ENCODE measurements at places on chromosomes 12 and 14. TPM values are rescaled to one million over a fixed set of nuclear protein-coding genes. Genes with fewer than 3 reads are reported as not detected.

The COPZ1 gene
- 227 TPM for polyA plus RNA-seq

The SPTB gene
- 16.2 TPM for polyA plus RNA-seq

The CACNA1C gene
- polyA plus RNA-seq: 7.1 TPM

- DNase-seq: no peak
Measured at GRCh38 chr12:111616177-111616623, 17.1 kb upstream of the ATXN2 start.

DNA sequence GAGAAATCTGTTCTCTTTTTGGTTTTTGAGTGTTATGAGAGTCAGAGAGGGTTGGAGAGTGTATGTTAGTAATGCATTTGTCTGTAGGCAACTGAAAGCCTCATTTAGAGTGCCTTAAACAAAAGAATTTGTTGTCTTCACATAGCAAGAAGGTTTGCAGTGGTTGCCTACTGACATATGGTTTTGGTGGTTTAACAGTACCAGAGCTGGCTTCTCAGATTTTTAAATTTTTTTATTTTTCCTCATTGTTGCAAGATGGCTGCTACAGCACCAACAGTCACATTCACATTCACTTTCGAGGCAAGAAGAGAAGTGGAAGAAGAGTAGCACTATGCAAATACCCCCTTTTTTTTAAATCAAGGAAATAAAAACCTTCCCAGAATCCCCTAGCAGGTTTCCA lies 106.5 kb downstream of the ADCK1 start:
- no peak for DNase-seq

DNA sequence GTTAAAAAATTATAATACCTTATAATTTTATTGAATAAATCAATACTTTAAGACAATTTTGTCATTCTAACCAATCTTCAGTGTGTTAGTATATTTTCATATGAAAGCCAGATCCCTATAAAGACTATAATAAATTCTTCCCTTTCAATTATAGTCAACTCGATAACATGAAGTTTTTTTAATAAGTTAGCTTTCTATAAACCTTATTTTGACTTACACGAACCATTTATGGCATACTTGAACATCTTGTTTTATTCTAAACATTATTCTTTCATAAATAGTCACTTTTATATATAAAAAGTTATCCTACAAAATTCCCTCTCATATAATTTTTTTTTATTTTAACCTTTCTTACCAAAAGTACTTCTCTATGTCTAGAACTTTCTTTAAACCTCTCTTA lies 1002.3 kb downstream of the TMEM121 start:
- DNase-seq: no peak

The SLC39A2 gene
- polyA plus RNA-seq: 2.4 TPM

- DNase-seq: no peak
Measured at GRCh38 chr14:87254331-87254874, 738.6 kb downstream of the GALC start.

The CMA1 gene
- polyA plus RNA-seq: not detected

DNA sequence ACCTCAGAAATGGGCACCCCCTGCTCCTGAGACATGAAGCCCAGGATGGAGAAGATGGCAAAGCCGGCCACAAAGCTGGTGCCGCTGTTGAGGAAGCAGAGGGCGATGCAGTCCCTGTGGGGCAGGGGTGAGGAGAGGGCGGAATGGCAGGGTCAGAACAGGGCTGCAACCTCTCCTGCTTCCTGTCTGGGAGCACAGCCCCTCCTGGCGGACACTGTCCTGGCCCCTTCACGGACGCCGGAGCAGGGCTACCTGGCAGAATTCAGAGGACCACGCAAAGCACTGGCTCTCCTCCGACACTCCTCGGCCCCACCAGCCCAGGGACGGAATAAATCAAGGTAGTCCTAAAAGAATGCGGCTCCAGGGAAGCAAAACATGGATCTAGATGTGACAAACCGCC lies 12.4 kb upstream of the SLC6A12 start:
- no peak for DNase-seq

The TGFB3 gene
- 17.3 TPM for polyA plus RNA-seq

The NTN4 gene
- 82.5 TPM for polyA plus RNA-seq

DNA sequence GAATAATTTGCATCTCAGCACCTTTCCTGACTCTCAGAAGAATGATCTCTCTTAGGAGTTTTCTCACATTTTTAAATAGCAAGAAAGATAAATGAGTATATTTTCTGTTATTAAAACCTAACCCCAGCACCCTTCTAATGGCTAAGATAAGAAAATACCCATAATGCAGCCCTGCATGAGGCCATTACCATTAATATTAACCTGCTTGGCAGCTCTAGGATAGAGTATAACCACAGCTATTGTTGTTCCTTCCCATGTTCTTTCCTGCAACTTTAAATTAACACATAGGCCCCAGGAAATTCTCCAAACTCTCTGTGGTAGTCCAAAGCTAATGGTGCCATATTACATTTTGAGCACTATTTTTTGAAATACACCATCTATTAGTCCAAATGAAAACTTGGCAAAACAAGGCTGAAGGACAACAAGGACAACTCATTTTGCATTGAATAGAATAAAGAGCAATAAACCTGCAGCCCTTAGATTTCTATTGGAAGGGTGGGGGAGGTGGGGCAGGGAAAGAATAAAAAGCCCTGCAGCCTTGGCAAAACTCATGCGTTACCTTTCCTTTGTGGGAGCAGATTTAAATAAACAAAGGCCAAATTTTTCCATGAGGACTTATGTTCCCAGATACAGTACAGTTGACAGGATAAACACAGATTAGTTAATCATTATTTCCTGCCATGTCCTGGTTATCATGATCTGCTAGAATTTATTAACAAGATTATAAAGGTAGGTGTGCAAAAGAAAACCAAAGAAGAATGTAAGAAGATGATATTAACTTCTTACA lies 46.9 kb downstream of the BTG1 start:
- DNase-seq: no peak

The FAM222A gene
- polyA plus RNA-seq: 10.0 TPM

The CPNE6 gene
- not detected for polyA plus RNA-seq

GRCh38 chr14:102103062-102103695 lies 16.3 kb upstream of the HSP90AA1 start:
- DNase-seq: no peak

The CAPZA3 gene
- 0.16 TPM for polyA plus RNA-seq

The MAP1LC3B2 gene
- polyA plus RNA-seq: 11.5 TPM

DNA sequence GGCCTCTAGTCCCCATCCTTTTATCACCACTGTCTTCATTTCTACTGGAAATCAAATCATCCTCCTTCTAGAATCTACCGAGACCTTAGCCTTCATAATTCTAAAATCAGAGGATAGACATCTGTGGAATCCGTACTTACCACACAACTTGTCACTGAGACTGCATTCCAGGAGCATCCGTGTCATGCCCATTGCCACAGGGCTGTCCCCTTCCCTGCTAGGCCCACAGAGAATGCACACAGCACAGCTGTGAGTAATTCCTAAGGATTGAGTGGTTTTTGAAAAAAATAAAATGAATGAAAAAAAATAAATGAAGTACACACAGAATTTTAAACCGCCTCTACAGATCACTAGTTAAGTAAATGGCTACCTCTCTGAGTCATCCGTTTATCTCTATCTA lies 21.0 kb upstream of the MAGOHB start:
- DNase-seq: no peak

GRCh38 chr12:41850046-41850445 lies 294.6 kb downstream of the GXYLT1 start:
- no peak for DNase-seq

DNA sequence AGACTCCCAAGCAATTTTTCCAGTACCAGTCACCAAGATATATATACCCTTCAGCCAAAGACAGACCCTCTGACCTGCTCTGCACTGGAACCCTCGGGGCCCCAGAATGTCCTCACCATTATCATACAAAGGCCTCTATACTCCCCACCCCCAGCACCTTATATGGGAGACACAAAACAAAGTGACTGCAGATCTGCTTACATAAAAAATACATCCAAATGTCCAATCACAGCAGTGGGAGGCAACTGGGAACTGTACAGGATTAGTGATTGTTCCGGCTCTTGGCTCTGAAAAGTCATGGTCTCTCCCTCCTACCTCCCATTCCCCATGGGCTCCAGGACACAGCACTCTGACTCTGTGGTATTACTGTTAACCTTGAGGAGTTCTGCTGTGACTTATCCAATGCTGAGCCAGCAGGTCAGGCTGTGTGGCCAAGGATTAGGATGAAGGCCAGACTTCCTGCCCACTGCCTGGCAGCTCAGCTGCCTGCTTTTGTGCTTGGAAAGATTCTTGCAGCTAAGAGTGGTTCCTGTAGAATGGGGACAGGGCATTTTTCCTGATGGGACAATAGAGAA lies 13.7 kb downstream of the OXA1L start:
- no peak for DNase-seq

The LAG3 gene
- 2.0 TPM for polyA plus RNA-seq

- peak; percentile 1 for DNase-seq
Measured at GRCh38 chr12:118633071-118633470, 256.7 kb downstream of the SUDS3 start.

The TMEM63C gene
- polyA plus RNA-seq: 2.4 TPM

GRCh38 chr12:48965298-48965838 lies 6.2 kb downstream of the WNT10B start:
- no peak for DNase-seq

- DNase-seq: no peak
Measured at GRCh38 chr12:31106101-31106803, 32.6 kb downstream of the DDX11 start.

DNA sequence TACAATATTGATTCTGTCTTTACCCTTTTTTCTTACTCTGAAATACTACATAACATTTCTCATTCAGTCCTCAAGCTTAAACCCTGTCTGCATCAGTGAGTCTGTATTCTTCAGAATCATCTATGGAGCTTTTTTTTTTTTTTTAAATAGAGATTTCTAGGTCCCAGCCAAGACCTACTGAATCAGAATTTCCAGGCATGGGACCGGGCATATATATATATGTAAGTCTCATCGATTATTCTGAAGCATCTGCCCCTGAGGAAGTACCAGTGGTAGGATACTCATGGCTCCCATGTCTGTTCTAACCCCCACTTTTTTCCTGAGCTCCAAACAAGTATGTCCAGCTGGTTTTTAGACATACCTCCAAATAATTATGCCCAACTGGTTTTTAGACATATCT lies 6.1 kb downstream of the DDX47 start:
- no peak for DNase-seq

DNA sequence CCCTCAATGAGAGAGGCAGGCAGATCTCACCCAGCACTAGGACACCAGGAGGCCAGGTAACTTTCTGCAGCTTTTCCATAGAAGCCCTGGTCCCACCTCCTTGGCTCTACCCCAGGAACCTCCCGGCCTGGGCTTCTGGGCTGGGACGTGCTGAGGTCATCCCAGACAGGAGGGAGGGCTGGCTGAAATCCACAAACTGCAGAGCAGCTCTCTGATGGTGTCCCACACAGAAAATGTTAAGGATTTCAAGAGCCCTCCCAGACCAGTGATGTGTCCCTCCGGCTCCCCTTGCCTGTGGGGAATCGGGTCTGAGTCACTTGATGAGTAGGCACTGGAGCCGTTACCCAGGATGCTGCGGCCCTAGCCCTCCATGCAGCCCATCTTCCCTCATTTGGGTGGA lies 124.1 kb downstream of the ESRRB start:
- DNase-seq: no peak

DNA sequence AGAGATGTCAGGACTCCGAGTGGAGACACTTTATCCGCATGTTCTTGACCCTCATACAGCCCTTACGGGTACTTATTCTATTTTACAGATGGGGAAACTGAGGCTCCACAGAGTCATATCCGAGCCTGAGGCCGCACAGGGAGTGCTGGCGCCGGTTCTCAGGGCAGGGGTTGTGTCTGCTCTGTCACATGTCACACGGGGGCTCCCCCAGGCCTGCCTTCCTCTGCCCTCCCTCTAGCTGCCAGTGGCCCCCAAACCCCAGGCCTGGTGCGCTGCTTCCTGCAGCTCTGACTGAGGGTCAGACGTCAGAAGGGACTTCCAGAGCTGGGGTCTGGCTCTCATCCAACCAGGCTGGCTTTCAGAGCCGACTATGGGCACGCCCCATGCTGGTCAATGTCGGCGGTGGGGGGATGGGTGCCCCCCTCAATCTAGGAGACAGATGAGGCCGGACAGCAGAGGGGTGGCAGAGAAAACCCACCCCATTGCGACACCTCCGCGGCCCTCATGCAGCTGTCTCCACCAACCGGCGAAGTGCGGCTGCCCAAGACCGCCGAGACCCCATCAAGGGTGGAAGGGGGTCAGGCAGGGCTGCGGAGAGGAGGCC lies 811 bp upstream of the INF2 start:
- no peak for DNase-seq

The INHBC gene
- 0.27 TPM for polyA plus RNA-seq

- DNase-seq: no peak
Measured at GRCh38 chr12:51817027-51817953, 31.2 kb downstream of the FIGNL2 start.

DNA sequence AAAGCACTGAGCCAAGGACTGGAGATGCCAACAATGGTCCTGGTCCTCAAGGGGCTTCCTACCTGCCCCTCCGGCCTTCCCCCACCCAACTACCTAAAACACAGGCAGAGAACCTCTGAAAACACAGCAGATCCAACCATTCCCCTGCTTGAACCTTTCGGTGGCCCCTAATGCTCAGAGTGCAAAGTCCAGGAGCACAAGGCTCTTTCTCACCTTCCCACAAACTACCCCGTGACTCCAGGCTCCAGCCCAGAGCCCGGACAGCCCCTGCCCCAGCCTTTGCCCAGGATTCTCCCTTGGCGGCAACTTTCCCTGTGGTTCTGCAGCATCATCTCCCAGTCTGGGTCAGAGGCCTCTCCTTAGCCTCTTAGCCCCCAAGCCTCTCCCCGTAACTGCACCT lies 1.6 kb upstream of the CD9 start:
- no peak for DNase-seq

GRCh38 chr14:72844524-72844923 lies 49.4 kb downstream of the DPF3 start:
- no peak for DNase-seq

DNA sequence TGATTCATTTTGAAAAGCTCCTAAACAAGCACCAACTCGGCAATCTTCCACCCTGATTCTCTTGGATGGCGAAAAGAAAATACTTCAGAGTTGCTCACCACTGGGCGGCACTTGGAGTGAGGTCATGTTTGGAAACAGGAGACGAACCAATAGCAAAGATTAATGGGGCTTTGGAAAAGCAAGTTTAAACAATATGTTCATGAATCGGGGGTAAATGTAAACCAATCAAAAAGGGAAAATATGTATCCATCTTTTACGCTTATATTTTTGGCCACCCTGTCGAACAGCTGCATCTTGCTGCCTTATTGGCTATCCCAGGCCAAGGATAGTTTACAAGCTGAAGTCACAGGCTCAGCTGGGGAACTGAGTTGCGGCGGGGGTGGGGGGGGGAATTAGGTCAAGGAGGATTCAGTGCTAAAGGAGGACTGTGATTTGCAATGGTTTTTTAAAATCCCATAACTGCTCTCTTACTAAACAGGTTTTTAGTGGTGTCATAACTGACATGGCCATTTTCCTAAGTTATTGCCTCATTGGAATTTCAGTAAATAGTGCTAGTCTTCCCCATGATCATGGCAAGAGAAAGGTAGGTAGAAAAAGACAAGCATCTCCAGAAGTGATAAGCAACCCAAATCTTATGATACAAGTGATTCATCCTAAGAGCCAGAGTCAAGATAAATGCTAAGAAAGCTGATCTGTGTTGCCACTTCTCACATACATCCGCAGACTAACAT lies 210.6 kb downstream of the PHLDA1 start:
- DNase-seq: no peak

All from renal pelvis (tissue), 12 donors.